Cerebellum (tissue), 4 donors: ENCODE measurements at places on chromosomes 5 and 9.

- DNase-seq, result peak; percentile 2
Observed at GRCh38 chr5:167049043-167049663, 1242.3 kb upstream of the WWC1 start.

DNA sequence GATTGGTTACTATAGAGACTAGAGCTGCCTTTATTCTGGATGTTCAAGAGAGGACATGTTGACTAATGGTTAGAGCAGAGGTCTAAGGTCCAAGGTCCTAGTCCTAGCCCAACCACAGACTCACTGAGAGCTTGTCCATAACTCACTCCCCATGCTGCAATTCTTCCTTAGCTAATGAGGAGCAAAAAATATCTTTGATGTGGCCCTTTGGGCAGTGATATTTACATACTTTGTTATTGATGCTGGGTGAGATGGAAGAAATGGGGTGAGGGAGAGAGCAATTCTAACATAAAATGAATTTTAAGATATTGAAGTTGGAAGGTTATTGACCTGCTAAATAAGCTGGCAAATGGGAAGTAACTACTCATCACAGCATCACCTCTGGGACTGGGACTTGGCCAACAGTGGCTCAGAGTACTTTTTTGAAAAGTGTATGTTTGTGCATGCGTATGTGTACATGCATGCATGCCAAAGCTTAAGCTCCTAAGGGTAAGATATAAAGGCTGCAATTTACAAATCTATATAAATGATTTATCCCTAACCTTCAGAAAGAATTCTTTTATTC lies 58.0 kb upstream of the ANKRD55 start:
- DNase-seq, result no peak

DNA sequence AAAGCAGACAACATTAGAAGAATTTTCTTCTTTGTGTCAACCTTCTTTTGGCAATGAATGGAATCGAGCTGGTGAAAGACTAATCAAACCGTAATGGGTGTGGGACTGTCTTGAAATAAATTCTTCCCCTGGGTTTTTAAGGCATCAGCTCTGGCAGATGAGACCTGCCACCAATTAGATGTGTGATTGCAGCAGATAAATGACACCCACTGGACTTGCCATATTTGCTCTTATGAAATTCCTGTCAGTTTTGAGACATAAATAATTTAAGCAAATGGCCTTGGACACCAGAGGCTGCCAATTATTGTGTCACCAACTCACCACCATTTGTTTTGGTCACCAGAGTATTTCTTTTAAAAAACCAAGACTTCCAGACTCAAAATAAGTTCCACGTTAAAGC lies 135.9 kb upstream of the RGMB start:
- DNase-seq, result no peak

DNA sequence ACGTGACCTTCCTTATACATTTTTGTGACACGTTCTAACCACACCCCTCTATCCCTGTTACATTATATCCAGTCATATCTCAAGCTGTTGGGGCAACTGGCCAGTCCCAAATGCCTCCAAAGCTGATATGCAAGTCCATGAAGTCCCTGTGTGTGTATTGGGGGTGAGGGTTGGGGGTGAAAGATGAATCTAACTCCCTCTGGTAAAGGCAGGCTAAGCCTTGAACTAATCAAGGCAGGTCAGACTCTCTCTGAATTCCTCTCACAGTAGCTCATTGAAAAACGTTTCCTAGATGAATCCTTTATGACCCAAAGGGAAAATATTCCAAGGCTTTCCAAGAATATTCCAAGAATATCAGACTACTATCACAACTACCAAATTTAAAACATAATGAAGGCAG lies 174.4 kb downstream of the MUSK start:
- DNase-seq, result no peak

DNA sequence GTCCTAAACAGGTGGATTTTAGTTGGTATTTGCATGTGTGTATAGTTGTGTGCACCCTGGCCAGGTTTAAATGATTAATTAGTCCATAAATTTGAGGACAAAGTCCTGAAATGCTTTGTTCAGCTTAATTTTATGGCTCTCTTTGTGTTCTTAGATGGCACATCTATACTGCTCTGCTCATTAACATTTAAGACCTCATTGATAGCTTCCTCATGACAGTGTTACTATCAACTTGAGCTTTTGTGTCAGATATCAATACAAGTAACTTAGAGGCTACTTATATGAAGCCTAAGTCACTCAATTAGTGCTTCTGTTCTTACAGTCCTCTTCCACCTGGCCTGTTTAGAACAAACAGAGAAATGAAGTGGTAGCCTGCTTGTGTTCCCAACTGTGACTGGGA lies 240.9 kb downstream of the TRPM3 start:
- DNase-seq, result no peak

DNA sequence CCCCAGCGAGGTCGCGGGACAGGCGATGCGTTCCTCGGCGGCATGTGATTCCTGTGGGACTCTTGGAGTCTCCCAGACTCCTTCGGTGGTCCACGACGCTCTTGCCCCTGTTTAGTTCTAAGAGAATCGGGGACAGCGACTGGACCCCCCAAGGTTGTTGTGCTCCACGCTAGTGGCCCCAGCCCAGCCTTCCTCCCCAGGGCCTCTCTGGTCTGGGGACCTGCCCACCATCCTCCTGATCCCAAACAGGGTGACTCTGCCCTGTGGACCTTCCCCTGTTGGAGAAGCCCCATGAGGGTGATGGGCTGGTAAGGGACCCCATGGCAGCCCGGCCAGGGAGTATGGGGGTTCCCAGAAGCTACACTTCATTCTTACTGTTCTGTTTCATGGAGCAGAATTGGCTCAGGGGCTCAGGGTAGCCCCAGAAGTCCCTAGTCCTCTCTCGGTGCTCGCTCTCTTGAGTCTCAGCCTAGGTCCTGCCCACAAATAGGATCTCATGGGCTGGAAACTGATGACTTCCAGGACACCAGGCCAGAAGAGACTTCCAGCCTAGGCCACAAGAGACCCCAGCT lies 880 bp downstream of the CARD19 start:
- no peak for DNase-seq

DNA sequence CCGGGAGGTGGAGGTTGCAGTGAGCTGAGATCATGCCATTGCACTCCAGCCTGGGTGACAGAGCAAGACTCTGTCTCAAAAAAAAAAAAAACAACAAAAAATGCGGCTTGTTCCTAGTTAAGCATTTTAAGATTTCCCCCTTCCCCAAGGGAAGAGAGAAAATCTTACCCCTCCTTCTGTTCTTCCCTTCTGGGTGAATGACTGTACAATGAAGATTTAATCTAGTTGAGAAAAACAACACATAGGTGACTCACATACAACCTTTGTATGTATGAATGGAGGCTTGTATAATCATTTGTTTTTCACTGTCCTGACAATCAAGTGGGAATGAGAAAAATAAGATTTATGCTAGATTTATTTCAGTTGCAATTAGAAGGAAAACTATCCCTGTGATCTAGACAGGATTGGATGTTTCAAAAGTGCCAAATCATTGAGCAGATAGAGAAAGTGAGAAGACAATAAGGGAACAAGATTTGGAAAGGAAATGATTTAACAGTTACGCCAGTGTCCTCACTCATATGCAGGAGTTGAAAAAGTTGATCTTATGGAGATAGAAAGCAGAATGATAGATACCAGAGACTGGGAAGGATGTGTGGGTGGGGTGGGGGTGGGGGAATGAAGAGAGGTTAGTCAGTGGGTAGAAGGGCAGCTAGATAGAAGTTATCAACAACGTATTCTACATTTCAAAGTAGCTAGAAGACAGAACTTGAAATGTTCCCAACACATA lies 16.7 kb downstream of the GDA start:
- DNase-seq, result no peak

GRCh38 chr5:54063817-54064216 lies 246.6 kb downstream of the ARL15 start:
- DNase-seq, result no peak

DNA sequence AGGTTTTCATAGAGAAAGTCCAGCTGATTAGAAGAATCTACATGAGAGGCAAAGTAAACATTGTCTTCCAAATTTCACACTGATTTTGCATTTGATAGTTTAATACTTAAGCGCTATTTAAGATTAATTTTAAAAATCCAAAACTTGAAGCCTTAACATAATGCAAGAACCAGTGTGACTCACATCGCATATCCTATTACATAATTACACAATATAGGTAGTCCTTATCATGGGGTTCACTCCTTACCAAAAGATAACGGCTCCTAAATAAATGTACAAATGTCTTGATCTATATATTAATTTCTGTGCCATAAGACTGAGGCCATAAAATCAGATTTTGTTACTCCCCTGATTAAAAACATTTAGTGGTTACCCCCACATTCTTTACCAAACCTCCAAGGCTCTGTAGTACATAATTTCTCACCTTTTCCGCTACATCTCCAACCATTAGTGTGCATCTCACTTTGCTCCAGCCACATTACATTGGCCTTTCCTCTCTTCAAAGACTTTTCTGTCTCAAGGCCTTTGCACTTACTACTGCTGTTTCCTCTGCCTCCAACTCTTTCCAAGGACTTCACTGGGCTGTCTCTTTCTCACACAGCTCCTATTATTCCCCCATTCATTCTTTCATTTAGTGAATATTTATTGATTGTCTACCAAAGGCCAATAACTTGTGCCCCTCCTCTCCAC lies 1.0 kb downstream of the RIOK2 start:
- DNase-seq, result no peak

- no peak for DNase-seq
Observed at GRCh38 chr9:114906922-114907571, 23.3 kb downstream of the TNFSF8 start.

DNA sequence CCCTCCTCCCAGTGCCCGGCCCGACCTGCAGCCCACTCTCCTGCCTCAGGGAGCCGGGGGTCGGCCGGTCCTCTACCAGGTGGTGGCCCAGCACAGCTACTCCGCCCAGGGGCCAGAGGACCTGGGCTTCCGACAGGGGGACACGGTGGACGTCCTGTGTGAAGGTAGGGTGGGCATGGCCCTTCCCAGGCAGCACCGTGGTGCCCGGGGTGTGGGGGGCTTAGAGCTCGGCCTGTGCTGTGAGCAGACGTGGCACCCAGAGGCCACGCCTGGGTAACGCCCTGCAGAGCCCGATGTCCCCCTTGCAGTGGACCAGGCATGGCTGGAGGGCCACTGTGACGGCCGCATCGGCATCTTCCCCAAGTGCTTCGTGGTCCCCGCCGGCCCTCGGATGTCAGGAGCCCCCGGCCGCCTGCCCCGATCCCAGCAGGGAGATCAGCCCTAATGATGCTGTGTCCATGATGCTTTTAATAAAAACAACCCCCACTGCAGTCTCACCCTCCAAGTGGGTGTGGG lies 7.2 kb downstream of the ENTPD8 start:
- no peak for DNase-seq

- no peak for DNase-seq
Observed at GRCh38 chr5:56088967-56089829, 94.4 kb upstream of the IL6ST start.

GRCh38 chr5:133870661-133871060 lies 97.8 kb downstream of the C5orf15 start:
- DNase-seq, result no peak

DNA sequence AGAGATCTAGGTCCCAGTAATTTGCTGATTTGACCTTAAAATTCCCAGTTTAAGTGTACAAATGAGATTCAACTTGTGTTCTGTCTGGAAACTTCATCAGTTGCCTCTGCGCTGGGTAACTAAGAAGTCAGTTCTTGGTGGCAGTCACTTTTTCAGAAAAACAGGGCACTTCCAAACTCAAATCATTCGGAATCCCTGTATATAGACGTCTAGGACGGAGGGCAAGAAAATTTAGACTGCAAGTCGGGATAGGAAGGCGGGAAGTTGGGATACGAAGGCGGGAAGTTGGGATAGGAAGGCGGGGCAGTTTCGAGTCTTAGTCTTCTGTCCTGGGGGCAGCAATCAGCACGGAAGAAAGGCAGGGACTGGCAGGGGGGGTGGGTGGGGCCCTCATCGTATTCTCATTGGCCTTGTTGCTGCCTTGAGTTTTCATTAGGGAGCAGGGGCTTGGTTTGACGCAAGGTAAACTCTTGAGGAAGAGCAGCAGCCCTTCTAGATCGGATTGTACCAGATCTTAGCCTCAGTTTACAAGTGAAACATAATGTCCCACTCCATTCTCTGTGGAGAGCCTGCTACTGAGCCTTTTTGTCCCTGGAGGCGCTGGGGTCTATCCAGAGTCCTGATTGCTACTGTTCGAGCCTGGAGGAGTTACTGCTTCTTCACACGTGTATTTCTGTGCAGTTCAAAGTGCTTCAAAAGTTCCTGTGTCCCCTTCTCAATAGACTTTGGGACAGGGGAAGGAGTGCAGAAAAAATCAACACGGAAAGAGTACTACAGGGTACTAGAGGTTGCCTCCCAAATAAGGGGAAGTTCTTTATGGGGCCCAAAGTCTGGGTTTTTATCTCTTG lies 2.7 kb upstream of the PURA start:
- DNase-seq, result no peak

DNA sequence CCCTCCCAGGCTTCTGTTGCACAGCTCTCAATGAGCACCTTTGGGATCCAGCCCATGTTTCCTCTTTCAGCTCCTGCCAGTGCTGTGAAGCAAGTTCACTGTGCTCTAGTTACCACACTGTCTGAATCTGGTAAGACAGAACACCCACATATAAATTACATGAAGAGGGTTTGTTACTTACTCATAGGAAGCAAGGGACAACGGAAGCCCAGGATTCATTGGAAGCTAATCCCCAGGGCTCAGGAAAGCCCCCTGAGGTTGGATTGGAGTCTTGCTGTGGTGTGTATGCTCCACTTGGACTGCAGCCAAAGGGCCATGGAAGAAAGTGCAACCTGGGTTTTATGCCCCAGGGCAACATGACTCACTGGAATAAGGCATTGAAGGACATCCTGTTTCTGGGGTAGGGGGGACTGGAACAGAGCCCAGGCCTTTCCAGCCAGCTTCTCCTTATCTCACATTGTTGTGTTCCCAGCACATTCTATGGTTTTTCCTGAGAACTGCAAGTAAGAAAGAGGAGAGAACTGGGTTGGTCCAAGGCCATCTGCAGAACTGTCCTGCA lies 15.6 kb upstream of the CLK4 start:
- no peak for DNase-seq

DNA sequence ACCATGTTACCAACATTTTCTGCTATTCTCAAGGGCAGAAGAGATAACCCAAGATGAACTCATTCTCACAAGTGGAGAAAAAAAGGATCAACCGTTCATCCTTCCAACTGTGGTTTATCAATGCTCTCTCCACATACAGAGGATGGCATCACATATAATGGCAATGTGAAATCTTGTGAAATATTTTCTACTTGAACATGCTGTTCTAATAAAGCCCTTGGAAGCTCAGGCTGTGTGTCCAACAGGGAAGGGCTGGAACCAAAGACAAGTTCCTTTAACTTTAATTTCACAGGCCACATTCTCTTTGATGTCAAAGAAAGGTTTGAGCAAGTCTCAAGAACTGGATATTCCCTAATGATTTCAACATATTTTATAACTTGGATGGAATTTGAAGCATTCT lies 230.5 kb downstream of the SPOCK1 start:
- no peak for DNase-seq
